Natural killer cell treated with Interleukin-12 subunit alpha and Interleukin-12 subunit beta and Interleukin-15 and Interleukin-18, amount 100 ng/mL, for 72 hours (primary cell): ENCODE measurements at places on chromosomes 4 and X. TPM values are rescaled to one million over a fixed set of nuclear protein-coding genes. Genes with fewer than 3 reads are reported as not detected.

DNA sequence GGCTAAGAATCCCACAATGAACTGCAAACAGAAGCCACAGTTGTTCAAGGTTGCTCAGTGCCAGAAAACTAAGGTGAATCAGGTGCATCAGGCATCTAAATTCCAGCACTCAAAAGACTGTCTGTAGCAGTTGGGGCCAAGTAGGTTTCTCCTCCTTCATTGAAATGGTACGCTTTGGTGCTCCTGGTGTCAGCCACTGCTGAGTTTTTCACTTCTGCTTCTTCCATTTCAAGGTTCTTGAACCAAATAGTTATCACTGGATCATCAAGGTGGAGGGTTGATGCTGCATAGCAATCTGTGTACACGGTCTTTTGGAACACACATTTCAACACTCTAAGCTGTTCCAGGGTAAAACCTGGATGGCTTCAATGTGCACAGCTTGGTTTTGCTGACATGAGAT, 74.4 kb downstream of the TMA16 start:
- no peak overlapping the region for H3K4me3 ChIP-seq
- no peaks in the 10 kb centered on the region for H3K4me1 ChIP-seq
- no peaks in the 10 kb centered on the region for H3K36me3 ChIP-seq
- no peak overlapping the region for H3K27ac ChIP-seq
- DNase-seq = no peak

DNA sequence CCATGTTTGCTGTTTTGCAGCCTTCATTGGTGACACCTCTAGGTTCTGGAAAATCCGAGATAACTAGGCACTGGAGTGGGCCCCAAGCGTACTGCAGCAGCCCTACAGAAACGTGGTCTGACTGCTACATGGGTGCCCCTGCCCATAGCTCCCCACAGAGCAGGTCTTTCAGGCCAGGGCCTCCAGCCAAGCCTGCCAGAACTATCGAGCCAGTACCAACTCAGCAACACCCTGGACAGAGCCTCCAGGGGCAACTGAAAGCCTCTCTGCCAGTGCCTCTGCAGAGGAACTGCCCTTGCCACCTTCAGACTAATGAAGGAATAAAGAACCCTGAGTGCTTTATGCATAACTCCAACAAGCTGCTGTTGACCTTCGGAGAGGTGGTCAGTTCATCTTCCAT, 111.1 kb upstream of the PPP3CA start:
- no peak for DNase-seq
- H3K27me3 ChIP-seq = peaks cover 6% of the 10 kb centered on the region
- H3K36me3 ChIP-seq = peaks cover 20% of the 10 kb centered on the region
- H3K27ac ChIP-seq = no peak overlapping the region

GRCh38 chrX:16711219-16711811, 1.2 kb downstream of the CTPS2 start:
- H3K27me3 ChIP-seq = no peaks in the 10 kb centered on the region
- no peaks in the 10 kb centered on the region for H3K36me3 ChIP-seq
- H3K27ac ChIP-seq = no peak overlapping the region
- no peak for DNase-seq

DNA sequence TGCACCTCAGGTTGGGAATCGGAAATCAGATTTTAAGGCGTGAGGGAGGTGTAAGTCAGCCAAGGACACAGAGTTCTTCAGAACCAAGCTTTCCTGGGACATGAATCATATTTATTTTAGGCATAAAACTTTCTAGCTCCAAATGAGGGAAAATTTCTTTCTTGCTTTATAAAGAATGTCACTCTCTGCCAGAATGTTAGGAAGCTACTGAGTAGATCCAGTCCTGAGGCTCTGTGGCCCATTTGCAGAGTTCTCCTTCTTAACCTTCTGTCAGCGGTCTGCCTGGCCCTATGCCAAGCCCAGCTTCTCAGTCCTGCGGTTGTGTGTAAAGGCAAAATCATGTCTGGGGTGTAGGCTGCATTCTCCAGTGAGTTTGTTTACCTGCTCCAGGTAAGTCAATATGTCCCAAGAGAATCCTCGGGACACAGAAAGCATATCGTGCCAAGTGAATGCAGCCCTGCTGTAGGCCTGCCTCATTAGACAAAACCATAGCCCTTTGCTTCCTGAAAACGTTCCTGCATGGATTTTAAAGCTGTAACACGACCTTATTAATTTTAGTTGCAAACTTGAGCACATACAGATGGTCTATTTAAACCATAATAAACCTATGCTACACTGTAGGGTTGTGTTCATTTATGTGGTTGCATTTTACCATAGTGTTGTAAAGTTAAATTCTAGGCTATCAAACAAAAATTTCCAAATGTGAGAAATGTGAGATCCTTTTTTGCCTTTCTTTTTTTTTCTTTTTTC, 29.2 kb upstream of the CCNI start:
- H3K4me3 ChIP-seq = no peak overlapping the region
- peaks cover 21% of the 10 kb centered on the region for H3K27me3 ChIP-seq
- H3K36me3 ChIP-seq = no peaks in the 10 kb centered on the region
- no peak for DNase-seq
- peak overlapping the region; percentile 29 for H3K27ac ChIP-seq
- no peaks in the 10 kb centered on the region for H3K4me1 ChIP-seq

DNA sequence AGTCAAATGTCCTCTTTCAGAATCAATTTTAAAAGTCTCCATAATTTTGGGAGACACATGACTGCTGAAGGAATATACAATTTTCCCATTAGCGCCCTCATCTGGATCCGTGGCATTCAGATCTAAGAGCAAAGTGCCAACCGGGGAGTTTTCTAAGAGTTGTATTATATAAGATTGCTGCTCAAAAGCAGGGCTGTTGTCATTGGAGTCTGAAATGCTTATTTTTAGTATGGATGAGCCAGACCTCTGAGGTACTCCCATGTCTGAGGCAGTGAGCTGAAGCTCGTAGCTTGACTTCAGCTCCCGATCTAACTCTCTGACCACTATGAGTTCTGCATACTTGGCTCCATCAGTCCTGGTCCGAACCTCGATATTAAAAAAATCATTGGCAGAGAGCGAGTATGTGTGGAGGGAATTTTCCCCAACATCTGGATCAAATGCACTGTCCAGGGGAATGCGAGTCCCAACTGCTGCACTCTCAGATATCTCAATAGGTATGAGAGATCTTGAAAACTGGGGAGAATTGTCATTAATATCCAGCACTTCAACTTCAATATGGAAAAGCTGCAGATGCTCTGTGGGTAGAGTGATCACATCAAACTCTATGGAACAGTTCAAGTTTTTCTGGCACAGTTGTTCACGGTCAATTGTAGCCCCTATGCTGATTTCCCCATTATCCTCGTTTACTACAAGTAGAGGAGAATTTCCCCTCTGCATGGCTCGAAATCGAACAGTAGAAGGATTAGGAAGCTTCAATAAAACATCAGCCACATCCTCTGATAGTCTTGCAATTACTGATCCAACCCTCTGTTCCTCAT, 917 bp downstream of the PCDH18 start:
- H3K27me3 ChIP-seq = no peaks in the 10 kb centered on the region
- no peaks in the 10 kb centered on the region for H3K4me1 ChIP-seq
- DNase-seq = no peak
- H3K4me3 ChIP-seq = no peak overlapping the region
- no peaks in the 10 kb centered on the region for H3K36me3 ChIP-seq

GRCh38 chr4:182582245-182582644, 334.9 kb downstream of the DCTD start:
- DNase-seq = no peak
- no peaks in the 10 kb centered on the region for H3K36me3 ChIP-seq
- H3K4me1 ChIP-seq = no peaks in the 10 kb centered on the region
- no peak overlapping the region for H3K4me3 ChIP-seq

GRCh38 chr4:98716796-98717195, 58.4 kb upstream of the TSPAN5 start:
- no peak overlapping the region for H3K27ac ChIP-seq
- no peaks in the 10 kb centered on the region for H3K27me3 ChIP-seq
- H3K36me3 ChIP-seq = peaks cover 5% of the 10 kb centered on the region
- no peaks in the 10 kb centered on the region for H3K4me1 ChIP-seq
- DNase-seq = no peak

- H3K4me1 ChIP-seq = peaks cover 40% of the 10 kb centered on the region
- H3K36me3 ChIP-seq = peaks cover 45% of the 10 kb centered on the region
- H3K27me3 ChIP-seq = no peaks in the 10 kb centered on the region
- DNase-seq = no peak
- H3K27ac ChIP-seq = no peak overlapping the region
Observed at GRCh38 chr4:82422616-82423015, 7.6 kb downstream of the HNRNPDL start.

DNA sequence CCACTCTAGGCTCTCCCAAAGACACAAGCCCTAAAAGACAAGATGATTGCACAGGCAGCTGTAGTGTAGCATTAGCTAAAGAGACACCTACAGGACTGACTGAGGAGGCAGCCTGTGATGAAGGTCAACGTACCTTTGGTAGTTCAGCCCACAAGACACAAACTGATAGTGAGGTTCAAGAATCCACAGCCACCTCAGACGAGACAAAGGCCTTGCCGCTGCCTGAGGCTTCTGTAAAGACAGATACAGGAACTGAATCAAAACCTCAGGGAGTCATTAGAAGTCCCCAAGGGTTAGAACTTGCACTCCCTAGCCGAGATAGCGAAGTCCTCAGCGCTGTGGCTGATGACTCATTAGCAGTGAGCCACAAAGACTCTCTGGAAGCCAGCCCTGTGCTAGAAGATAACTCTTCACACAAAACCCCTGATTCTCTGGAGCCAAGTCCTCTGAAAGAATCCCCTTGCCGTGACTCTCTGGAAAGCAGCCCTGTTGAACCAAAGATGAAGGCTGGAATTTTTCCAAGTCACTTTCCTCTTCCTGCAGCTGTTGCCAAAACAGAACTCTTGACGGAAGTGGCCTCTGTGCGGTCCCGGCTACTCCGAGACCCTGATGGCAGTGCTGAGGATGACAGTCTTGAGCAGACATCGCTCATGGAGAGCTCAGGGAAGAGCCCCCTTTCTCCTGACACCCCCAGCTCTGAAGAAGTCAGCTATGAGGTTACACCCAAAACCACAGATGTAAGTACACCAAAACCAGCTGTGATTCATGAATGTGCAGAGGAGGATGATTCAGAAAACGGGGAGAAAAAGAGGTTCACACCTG, 306.3 kb downstream of the ANK2 start:
- peak overlapping the region; percentile 53 for H3K4me3 ChIP-seq
- H3K4me1 ChIP-seq = peaks cover 41% of the 10 kb centered on the region
- DNase-seq = peak; percentile 79
- peaks cover 13% of the 10 kb centered on the region for H3K36me3 ChIP-seq

DNA sequence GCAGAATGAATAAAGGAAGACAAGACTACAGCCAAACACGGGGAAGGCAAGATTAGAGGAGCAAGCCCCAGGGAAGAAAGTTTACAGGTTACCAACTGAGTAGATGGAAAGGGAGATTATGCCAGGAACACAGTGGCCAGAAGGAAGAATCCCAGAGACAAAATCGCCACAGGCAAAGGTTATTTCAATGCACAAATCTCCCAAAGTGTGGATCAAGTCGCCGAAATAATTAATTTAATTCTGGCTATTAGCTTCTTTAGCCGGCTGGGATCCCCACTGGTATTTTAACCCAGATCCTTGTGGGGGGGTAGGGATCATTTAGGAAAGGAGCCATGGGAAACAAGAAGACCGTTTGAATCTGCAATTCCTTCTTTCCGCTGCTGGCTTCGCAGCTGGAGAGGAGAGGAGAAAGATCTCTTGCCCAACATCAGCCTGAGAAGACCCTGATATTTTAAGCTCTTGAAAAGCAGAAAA, 171.0 kb downstream of the DHX15 start:
- no peak overlapping the region for H3K27ac ChIP-seq
- H3K4me1 ChIP-seq = no peaks in the 10 kb centered on the region
- H3K4me3 ChIP-seq = no peak overlapping the region
- H3K27me3 ChIP-seq = peaks cover 6% of the 10 kb centered on the region

- H3K27ac ChIP-seq = no peak overlapping the region
- DNase-seq = no peak
- no peak overlapping the region for H3K4me3 ChIP-seq
- no peaks in the 10 kb centered on the region for H3K27me3 ChIP-seq
Observed at GRCh38 chr4:160136021-160136420, 1033.1 kb downstream of the RAPGEF2 start.

- no peaks in the 10 kb centered on the region for H3K27me3 ChIP-seq
- H3K36me3 ChIP-seq = no peaks in the 10 kb centered on the region
- H3K4me1 ChIP-seq = no peaks in the 10 kb centered on the region
- H3K4me3 ChIP-seq = no peak overlapping the region
- no peak overlapping the region for H3K27ac ChIP-seq
- no peak for DNase-seq
Observed at GRCh38 chr4:76550966-76551780, 116.1 kb downstream of the SHROOM3 start.

DNA sequence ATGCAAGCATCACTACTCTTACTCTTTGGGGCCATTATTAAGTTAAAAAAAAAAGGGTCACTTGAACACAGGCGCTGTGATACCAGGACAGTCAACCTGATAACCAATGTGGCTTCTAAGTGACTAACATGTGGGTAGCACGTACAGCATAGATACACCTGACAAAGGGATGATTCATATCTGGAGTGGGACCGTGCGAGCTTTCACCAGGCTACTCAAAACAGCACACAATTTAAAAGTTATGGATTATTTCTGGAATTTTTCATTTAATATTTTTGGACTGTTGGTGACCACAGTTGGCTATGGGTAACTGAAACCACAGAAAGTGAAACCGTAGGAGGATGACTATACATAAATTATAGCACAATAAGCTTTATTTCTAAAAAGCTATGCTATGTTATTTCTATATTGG, 113.8 kb upstream of the STIM2 start:
- H3K4me3 ChIP-seq = no peak overlapping the region
- H3K4me1 ChIP-seq = peaks cover 18% of the 10 kb centered on the region
- no peak overlapping the region for H3K27ac ChIP-seq
- H3K36me3 ChIP-seq = no peaks in the 10 kb centered on the region
- DNase-seq = no peak
- no peaks in the 10 kb centered on the region for H3K27me3 ChIP-seq

DNA sequence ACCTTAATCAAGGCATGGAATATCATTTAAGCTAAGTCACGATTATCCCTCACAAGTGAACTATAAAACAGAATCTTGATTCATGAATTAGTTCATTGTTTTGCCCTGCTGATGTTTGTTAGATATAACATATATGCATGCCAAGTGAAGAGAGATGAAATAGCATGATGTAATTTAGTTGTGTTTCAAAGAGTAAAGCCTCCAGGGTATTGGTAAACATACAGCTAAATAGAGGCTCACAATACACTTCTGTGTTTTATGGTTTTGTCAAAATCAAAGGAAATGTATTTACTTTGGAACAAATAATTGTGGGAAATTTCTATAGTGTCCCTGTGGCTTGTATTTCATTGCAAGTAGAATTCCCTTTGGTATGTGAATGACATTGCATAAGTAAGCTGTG, 69.0 kb upstream of the LEF1 start:
- no peak overlapping the region for H3K27ac ChIP-seq
- H3K4me3 ChIP-seq = no peak overlapping the region
- no peaks in the 10 kb centered on the region for H3K36me3 ChIP-seq
- H3K4me1 ChIP-seq = no peaks in the 10 kb centered on the region

GRCh38 chrX:74680391-74680790, 66.0 kb upstream of the RLIM start:
- H3K4me3 ChIP-seq = no peak overlapping the region
- DNase-seq = no peak
- H3K27me3 ChIP-seq = peaks cover 10% of the 10 kb centered on the region
- H3K4me1 ChIP-seq = no peaks in the 10 kb centered on the region
- H3K27ac ChIP-seq = no peak overlapping the region

The CASP6 gene
- 5.3 TPM for total RNA-seq

The RHOXF2 gene
- total RNA-seq = not detected

The PPARGC1A gene
- not detected for total RNA-seq

The TCEAL5 gene
- not detected for total RNA-seq

The SLC10A4 gene
- total RNA-seq = 0.39 TPM

The GATA1 gene
- not detected for total RNA-seq

The SULT1E1 gene
- total RNA-seq = not detected

The GPRIN3 gene
- total RNA-seq = 11.6 TPM
